A549 (cell line): ENCODE measurements at places on chromosomes 12 and 14.

DNA sequence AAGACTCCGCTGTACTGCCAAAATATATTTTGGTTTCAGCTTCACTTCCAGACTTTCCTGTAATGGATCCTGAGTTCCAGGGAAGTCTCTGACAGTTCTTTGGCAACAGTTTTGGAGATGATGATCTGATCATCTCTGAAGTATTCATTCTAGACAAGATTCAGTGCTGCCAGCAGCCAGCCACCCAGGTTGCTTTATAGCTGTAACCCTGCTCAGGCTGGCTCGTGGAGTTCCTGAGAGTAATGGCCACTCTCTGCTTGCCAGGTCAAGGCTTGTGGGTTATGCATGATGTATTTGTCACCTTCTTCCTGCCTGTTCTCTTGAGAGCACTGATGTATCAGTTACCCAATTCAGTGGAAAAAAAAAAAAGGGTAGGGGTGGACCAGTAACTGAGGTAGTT is 124.3 kb downstream of the PPHLN1 start:
- DNase-seq = no peak

DNA sequence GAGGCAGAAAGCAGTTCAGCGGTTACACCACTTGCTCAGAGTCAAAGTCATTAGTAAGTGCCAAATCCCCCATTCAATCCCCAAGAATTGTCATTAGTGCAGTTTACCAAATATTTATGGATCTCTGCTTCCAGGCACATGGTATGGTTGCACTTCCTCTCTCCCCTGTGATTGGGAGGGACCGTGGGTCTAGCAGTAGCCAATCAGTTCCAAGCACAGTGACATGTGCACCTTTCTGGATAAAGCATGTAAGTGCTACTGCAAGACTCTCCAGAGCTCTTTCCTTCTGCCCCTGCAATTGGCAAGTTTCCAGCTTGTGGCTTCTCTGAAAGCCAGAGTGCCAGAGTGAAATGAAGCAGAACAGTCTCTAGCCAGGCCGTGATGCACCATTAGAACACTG is 85.3 kb upstream of the FLRT2 start:
- no peak for DNase-seq

DNA sequence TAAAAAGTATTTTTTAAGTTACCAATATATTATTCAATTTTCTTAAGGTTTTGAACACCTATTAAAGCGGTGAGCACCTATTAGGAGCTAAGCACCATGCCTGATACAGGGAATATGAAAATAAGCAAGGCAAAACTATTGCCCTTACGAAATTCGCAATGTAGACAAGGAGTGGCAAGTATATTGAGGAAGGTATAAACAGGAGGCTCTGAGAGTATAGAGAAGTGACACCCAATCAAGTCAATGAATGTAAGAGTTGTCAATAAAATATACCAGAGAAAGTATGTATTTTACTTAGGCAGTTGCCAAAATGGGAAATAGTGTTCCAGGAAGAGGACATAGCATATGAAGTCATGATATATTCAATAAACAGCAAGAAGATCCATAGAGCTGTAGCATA is 57.2 kb downstream of the LRP6 start:
- DNase-seq = no peak

- DNase-seq = no peak
Observed at GRCh38 chr14:72588521-72588920, 305.4 kb downstream of the DPF3 start.

DNA sequence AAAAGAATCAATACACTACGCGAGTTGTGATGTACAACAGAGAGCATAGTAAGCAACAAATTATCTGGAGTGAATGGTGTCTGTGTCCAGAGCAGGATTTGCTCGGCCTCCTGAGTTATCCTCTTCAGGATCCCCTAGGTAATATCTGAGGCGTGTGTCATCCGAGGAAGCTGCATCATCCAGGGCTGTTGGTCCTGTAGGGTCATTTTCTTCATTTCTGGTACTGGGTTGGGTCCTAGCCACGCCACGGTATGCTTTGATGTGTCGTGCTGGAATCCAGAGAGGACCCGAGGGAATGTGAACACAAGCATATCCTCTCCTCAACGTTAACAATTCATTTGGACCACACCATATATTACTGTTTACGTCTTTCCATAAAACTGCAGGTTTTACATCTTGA is 19.0 kb upstream of the CLEC4E start:
- DNase-seq = no peak

- no peak for DNase-seq
Observed at GRCh38 chr12:39581592-39581991, 38.0 kb downstream of the ABCD2 start.

DNA sequence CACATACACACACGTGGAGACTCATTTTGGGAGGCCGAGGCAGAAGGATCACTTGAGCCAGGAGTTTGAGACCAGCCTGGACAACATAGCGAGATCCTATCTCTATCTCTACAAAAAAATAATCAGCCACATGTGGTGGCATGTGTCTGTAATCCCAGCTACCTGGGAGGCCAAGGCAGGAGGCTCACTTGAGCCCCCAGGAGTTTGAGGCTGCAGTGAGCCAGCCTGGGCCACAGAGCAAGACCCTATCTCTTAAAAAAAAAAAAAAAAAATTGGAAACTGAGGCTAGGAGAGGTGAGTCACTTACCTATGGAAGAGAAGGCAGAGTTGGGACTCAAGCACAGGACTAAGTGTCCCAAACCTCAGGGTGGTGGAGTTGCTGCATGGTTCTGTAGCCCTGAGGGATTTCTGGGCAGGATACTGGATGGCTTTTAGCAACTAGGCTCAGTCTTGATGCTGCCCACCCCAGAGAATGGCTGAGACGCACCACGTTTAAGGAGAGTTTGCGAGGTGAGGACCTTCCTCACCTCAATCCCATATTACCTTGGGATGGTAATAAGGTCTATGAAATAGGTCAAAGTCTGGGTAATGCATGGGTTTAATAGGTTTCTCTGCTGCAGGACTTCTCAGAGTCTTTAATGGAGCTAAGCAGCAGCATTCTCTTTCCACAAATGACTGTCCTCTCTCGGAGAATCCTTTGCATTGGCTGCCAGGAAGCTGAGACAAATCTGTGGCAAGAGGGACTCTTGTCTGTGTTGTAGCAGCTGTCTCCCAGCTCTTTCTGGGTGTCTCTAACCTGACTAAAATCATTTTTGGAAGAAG is 35.6 kb downstream of the SH2B3 start:
- no peak for DNase-seq

GRCh38 chr12:109592195-109592904 is 18.8 kb downstream of the MVK start:
- no peak for DNase-seq

DNA sequence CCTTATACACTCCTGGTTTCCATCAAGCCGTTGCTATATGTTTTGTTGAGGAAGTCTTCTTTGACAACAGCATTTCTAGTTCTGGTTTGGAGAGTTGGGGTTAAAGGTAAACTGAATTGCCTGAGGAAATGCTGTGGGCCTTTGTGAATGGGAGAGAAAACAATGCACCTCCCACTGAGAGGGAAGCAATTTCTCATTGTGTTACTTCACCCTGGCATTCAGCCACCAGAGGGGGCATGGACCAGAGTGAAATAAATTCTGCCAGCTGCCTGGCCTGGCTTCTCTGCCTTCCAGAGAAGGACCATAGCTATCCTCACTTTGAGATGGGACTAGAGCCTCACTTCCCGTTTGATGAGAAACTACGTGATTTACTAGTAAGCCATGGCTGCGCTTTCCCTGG is 475.3 kb downstream of the EGLN3 start:
- DNase-seq = no peak

DNA sequence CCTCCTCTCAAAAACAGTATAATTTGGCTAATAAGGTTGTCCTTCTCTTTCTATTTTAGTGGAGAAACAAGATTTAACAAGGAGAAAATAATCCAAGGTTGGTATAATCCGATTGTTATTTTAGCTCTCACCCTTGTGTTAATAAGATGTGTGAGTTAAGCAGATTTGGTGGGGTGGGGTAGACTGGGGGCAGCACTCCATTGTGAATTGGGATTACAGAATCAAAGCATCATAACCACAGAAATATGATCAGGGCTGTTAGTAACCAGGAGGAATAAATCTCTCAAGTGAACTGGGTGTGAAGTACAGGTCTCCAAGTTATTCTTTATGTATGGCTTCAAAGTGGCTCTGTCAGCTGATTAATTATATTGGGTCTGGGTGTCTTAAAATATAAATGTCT is 10.2 kb downstream of the TIGAR start:
- DNase-seq = no peak

- no peak for DNase-seq
Observed at GRCh38 chr14:50864237-50864636, 7.6 kb upstream of the ABHD12B start.

GRCh38 chr12:85923767-85924331 is 49.8 kb downstream of the NTS start:
- peak; percentile 36 for DNase-seq

DNA sequence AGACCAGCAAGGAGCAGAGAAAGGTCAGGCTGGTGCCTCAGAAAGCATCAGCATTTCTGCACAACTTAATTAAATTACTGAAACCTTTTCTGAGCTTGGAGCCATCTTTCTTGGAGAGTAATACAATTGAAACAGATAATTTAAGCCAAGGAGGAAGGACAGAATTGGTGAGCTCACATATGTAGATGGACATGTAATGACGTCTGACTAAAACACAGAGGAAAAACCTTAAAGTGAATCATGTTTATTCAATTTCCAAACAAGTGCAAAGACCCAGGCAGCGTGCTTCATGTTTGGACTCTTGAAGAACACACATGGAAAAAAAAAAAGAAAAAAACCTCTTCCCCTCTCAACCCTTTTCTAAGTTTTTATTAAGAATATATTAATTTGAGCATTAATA is 19.0 kb downstream of the SUSD6 start:
- DNase-seq = no peak

DNA sequence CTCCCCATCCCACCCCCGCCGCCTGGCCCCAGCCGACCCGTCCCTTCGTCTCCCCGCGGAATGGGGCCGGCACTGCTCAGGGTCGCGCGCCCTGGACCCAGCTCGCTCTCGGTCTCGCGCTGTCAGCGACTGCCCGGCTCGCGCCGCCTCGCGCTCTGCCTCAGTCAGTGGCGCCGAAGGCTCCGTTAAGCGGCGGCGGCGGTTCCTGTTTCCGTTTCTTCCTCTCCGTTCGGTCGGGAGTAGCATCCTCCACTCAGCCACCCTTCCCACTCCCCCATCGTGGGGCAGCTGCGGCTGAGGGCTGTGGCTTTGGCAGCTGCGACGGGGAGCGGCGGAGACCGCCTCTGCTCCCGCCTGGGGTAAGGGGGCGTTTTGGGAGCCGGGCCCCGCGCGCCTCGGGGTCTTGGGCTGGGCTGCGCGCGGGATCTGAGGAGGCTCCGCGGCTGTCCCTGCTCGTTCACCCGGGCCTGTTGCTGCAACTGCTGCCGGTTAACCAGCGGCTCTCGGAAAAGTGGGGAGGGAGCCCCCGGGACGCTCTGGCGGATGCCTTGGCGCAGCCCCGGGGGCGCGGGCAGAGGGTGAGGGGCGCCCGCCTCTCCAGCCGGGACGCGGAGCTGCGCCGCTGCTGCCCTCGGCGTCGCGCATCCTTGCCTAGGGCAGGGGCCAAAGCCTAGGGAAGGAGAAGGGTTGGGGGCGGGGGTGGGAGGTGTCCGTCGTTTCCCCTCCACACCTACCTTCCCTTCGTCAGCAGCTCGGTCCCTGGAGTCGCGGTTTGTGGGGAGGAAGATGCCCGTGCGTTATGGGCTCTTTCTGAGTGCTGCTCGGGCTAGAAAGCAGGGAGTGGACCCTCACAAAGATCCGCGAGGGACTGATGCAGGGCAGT is 567 bp downstream of the FUT8 start:
- DNase-seq = peak; percentile 44

DNA sequence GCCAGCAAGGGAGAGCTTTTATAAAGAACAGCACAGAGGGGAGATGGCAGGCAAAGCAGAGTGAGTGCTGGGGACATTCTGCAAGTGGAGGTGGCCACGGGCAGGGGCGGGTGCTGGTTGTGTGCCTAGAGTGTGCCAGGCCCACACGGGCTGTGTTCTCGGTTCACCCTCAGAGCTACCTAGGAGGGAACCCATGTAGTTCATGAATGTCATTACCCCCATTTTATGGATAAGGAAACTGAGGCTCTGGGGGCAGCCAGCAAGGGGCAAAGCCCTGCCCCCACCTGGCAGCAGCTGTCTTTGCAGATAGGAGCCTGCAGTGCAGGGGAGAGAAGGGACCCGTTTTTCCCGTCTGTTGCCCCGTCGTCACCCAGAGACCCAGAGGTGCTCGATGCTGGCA is 85.2 kb upstream of the NCOR2 start:
- DNase-seq = no peak
